ENCODE measurements at places on chromosomes 2 and 18.

DNA sequence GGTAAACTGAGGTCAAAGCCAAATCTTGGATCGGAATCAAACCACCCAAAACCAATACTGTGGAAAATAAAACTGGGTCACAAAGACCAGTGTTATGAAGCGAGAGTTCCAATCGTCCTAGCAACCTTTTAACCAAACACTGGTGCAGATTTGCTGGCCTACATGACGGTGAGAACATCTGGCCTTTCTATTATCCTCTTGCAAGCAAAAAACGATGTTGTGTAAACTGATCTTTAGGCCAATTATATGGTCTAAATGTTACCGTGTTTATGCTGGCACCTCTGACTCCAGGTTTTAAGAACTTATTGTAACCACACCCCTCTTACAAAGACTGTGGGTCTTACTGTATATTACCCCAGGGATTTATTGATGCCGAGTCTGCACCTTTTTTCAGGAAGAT, 145.9 kb downstream of the GFPT1 start:
- no peak for DNase-seq

GRCh38 chr18:37709740-37710139, 144.1 kb upstream of the CELF4 start:
- DNase-seq: no peak

- no peak for DNase-seq
Observed at GRCh38 chr18:22961156-22961555, 28.0 kb downstream of the RBBP8 start.

GRCh38 chr2:173354582-173355131, at the start of gene CDCA7:
Gene CDCA7, plus strand, starts transcription at chr2:173354872. Its CDS starts 92 bp downstream, at chr2:173354964.
- DNase-seq: peak; percentile 65

DNA sequence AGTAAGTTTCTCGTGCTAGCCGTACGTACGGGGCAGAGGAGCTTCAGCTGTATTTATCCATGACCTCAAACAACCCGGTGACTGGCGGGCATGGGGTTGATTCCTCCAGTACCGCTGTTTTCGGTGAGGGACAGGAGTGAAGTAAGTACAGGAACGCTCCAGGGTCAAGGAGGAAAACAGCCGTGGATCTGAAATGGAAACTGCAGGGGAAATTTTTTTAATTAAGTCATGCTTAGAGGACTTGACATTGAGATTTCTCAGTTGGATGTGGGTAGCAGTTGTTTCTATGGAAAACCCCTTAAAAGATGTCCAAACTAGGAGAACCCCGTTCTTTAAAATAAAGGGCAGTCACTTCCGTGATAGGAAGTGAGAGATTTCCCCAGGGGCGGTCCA, 1.2 kb downstream of the RAB12 start:
- DNase-seq: no peak

- no peak for DNase-seq
Observed at GRCh38 chr2:54042897-54043620, 72.3 kb upstream of the PSME4 start.

- no peak for DNase-seq
Observed at GRCh38 chr2:189557373-189557772, 23.2 kb downstream of the SLC40A1 start.

GRCh38 chr18:21820033-21820810, 79.6 kb downstream of the MIB1 start:
- no peak for DNase-seq

- DNase-seq: no peak
Observed at GRCh38 chr2:176123411-176124109, 1.0 kb downstream of the HOXD9 start.

DNA sequence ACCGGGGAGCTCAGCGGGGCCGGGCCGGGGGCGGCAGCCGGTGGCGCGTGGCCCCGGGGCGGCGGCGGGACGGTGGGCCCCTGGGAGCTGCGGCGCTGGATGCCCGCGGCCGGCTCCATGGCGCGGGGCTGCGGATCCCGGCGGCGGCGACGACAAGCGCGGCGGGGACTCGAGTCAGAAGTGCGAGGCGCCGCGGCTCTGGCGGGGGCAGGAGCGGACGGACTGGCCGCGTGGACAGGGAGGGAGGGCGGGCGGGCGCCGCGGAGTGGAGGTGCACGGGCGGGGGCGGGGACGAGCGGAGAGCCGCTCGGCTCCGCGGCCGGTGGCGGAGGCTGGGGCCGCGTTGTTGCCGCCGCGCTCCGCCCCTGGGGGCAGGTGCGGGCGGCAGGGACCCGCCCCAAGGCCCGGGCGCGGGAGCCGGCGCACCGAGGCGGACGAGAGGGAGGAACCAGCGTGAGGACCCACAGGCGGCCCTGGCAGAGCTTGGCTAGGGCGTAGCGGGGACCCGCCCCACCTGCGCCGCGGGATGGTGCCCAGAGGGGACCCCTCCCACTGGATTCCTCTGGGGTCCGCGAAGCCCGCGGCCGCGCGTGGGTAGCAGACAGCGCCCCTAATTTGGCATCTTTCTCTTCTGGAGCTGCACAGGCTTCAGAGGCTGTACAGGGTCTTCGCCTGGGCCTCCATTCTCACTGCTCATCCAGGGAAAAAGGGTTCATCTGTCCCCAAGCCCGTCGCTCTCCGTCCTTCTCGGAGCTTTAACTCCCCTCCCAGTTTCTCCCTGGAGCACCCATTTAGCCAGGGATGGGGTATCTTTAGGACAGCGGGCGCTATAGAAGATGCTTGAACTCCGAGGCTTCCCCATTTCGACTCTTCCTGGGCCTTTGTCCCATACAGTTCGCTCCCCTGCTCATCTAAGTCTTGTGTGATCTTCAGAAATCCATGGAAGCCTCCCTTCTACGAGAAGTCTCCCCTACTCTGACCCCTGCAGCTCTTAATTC, at the start of gene TMEM163:
Gene TMEM163 (minus strand): TSS at position 184 of the 998 bp plus-strand sequence.
- DNase-seq: no peak

DNA sequence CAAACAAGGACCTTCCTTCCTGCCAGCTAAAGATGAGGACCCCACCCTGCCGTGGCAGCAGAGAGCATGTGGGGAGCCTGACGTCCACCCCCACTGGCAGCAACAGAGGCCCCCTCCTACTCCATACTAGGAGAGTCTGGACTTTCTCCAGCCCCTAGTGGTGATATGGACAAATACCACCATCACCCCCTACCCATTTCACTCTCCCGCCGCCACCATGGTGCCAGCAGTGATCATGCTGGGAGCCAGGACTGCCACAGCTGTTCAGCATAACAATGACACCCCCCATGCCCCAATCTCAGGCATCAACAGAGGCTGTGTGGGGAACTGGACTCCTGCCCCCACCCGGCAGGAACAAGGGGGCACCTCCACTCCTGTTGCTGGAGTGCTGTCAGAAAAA, 42.7 kb upstream of the ATP9B start:
- DNase-seq: no peak

DNA sequence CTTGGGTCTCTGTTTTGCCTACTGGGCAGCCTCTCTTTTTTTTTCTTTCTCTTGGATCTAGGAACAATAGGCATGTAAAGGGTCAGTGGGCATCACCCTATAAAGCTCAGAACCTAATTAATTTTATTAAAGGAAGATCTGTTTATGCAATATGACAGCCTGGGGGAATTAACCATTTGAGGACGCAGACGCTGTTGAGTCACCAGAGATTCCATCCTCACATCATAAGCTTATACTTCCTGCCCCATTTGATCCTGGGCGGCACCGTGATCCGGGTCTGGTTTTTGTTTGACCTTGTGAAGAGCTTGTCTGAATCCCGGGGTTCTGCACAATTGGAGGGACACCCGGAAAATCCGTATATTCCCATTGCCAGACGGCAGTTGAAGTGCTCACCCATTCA, 16.8 kb upstream of the BCL11A start:
- no peak for DNase-seq

DNA sequence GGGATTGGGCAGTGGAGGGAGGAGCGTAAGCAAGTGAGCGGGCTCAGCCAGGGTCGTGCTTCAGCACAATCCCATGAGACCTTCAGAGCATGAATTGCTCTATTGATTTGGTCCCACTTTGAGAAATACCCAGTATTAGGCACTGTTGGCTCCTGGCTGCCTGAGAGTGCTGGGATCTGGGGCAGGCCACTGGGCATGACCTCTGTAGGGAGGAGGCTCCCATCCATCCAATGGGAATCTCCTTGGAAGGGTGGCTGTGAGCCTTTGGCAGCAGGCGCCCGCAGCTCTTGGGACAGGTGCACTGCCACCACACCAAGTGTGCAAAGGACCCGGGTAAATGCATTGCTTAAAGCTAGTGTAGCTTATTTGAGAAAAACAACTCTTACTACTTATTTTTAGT, 137.5 kb downstream of the LDLRAD4 start:
- DNase-seq: no peak
